Stimulated activated CD4-positive, alpha-beta T cell treated with anti-CD3 and anti-CD28 coated beads, TNF-alpha, amount 100 ng/mL, for 4 hours (primary cell): ENCODE measurements at places on chromosomes 16 and 17.

DNA sequence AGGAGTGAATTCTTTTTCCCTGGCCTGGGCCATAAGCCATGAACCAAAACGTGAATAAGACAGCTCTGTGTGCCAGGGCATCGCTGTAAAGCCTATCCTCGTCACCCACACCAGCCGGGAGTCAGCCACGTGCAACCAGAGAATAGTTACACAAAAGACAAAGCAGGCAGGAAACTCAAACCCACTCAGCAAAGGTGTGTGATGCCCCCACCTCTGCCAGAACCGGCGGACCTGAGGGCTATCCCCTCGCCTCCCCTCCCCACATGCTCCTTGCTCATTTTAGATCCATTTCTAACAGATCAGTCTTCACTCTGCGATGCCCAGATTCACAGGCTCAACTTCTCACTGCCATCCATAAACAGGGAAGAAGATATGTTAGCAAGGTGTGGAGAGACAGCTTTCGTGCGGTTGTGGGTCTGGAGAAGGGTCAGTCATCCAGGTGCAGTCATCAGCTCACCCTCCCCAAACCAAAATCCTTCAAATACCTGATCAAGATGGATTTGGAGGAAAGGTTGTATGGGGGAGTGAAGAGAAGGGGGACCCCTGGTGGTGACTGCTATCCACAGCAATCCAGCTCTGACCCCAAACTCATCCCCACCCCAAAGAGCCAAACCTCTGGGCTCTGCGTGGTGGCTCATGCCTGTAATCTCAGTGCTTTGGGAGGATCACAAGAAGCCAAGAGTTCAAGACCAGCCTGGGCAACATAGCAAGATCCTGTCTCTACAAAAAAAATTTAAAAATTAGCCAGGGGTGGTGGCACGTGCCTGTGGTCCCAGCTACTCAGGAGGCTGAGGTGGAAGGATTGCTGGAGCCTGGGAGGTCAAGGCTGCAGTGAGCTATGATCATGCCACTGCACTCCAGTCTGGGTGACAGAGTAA is 219.2 kb downstream of the C16orf78 start:
- DNase-seq, result no peak

DNA sequence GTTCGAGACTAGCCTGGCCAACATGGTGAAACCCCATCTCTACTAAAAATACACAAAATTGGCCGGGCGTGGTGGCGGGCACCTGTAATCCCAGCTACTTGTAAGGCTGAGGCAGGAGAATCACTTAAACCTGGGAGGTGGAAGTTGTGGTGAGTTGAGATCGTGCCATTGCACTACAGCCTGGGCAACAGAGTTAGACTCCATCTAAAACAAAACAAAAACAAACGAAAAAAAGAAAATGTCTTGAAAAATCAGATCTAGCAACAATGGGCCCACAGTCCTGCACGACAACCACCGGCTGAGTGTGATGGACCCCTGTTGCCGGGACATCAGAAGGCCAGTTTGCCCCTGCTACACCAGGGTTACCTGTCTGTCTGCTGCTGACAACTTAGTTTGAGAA is 3.9 kb upstream of the RMI2 start:
- no peak for DNase-seq

DNA sequence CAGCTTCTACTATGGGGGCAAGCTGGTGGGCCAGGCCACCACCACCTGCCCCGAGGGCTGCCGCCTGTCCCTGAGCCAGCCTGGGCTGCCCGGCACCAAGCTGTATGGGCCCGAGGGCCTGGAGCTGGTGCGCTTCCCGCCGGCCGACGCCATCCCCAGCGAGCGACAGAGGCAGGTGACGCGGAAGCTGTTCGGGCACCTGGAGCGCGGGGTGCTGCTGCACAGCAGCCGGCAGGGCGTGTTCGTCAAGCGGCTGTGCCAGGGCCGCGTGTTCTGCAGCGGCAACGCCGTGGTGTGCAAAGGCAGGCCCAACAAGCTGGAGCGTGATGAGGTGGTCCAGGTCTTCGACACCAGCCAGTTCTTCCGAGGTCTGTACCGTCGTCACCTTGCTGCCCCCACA is 19.5 kb downstream of the IRF8 start:
- no peak for DNase-seq

DNA sequence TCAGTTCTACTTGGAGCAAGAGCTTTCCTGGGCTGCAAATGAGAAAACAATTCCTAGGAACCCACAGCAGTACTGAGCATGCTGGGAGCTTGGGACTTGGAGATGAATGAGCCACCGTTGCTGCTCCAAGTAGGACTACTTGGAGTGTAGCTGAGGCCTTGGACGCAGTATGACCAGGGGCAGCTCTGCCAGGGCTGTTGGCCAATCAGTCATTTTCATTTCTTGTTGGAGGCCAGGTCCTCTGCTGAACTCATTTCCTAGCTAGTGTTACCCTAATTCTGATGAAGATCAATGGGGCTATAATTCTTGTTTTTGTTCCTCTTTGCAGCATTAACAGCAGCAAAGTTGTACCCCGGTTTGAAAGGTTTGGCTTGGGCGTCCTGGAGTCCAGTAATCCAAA is 8.0 kb upstream of the LGALS9 start:
- no peak for DNase-seq

- no peak for DNase-seq
These were observed 48.1 kb downstream of the MARF1 start for GRCh38 chr16:15594711-15595320.

DNA sequence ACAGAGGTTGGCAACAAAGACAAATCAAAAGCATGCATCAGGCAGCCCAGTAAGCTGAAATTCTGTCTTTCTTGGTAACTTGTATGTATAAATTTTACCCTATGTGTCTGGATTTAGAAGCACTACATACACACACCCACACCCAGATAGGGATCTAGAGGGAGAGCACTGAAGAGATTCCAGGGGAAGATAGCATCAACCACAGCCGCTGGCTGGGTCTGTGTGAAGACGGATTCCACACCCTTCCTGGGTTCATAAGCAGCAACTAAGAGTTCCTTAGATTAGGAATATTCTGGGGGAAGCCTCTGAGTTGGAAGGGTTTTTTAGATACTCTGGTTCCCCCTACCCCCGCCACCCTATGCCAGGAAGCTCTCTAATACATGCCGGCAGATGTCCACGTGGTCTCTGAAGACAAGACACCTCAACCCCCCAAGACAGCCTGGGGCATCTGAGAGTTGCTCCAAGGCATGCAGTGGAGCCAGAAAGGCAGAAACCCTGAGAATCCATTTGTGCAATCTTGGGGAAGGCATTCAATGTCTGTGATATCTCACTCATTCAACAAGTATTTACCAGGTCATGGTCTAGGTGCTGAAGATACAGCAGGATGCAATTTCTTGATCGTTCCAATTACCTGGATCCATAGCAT is 86.4 kb downstream of the NOG start:
- no peak for DNase-seq

GRCh38 chr16:89801800-89802199 is 14.6 kb downstream of the FANCA start:
- DNase-seq, result no peak

- DNase-seq, result no peak
These were observed 72.8 kb upstream of the DYNLRB2 start for GRCh38 chr16:80468029-80468428.

- peak; percentile 85 for DNase-seq
These were observed 22.8 kb upstream of the FOXK2 start for GRCh38 chr17:82496529-82497434.

DNA sequence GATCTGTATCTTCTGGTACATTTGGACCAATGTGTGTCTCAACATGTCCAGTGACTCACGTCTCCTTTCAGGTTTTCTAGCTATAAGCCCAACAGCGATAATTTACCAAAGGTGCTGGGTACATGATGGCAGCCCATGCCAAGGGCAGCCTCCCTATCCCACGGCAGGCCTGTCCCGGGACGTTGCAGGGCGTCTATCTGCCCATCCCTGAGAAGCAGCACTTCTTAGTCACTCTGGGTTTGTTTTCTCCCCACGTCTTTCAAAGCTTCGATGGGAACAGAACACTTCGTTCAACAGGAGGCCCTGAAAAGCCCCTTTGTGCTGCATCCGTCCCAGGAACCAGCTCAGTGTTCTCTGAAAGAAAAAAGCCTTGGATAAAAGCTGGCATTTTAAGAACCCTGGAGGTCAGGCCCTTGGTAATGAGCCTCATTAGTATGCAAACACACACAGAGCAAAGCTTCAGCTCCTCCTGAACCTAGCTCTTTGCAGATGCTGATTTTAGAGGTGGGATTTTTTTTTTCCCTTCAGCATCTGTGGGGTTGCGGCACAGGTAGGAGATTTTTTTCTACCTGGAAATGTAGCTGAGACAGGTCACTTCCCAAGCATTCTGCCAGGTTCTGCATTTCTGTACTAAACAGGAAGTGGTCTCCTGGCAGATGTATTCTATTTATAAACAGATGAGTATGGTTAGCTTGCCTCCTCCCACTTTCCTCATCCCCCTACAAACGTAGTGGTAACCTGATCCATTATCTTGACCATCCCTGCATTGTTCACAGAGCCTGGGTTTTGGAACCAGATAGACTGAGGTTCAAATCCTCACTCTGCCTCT is 17.5 kb upstream of the MT4 start:
- DNase-seq, result no peak

GRCh38 chr16:19215705-19216104 is 47.7 kb downstream of the SYT17 start:
- DNase-seq, result no peak

DNA sequence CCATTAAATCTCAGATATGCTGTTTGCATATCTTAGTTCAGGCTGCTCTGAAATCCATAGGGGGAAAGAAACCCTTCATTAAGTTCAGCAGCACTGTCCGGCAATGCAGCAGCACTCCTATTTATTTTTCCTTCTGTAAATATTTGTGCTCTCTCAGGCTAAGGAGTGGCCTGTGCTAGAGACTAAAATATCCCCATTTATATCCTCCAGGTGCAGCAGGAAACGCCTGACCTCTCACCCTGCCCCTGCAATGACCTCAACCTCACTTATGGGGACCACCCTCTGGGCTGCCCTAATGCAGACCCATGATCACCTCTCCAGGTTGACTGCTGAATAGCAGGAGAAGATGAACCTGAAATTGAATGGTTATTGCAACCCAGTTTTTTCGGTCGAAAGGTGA is 165.0 kb upstream of the ELAC2 start:
- DNase-seq, result no peak

- no peak for DNase-seq
These were observed 229.8 kb downstream of the MAF start for GRCh38 chr16:79370736-79371135.

- DNase-seq, result no peak
These were observed 75.6 kb downstream of the GNAO1 start for GRCh38 chr16:56266641-56267607.

- DNase-seq, result no peak
These were observed 44.1 kb upstream of the CACNG4 start for GRCh38 chr17:66920435-66920834.

GRCh38 chr17:44174427-44174826 is 3.9 kb downstream of the ASB16 start:
- no peak for DNase-seq

DNA sequence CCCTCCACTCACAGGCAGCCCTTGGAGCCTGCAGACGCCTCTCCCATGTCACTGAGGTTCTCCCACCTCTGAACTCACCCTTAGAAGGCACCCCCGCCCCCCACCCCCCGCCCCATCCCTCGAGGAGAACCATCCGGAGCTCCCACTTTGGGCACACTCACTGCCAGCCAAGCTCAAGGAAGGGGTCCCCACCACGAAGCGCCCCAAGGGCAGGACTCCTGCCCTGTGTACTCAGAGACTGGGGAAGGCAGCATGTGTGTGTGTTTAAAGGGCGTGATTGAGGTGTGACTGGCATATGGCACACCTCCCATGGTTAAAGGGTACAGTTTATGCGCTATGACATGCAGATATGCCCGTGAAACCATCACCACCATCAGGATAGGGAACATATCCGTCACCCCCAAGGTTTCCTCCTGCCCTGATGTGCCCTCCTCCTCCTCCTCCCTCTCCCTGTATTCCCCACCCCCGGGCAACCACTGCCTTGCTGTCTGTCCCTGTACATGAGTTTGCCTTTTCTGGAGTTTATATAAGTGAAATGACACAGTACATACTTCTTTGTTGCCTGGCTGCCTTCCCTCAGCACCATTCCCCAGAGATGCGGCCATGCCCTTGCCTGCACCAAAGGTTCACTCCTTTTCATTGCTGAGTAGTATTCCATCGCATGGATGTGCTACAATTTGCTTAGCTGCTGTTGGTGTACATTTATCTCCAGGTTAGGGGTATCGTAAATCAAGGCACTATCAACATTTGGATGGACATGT is 14.0 kb upstream of the RBFOX3 start:
- DNase-seq, result no peak

GRCh38 chr17:58447039-58447975 is 30.0 kb upstream of the RNF43 start:
- peak; percentile 32 for DNase-seq

GRCh38 chr16:27843800-27844199 is 219.7 kb downstream of the GSG1L start:
- DNase-seq, result no peak

GRCh38 chr17:67378454-67379250 is 1.6 kb downstream of the PITPNC1 start:
- peak; percentile 65 for DNase-seq

- no peak for DNase-seq
These were observed 3.7 kb downstream of the TRAF7 start for GRCh38 chr16:2159175-2159838.

- DNase-seq, result no peak
These were observed 73.9 kb downstream of the RPGRIP1L start for GRCh38 chr16:53629607-53630312.
